ENCODE measurements at places on chromosomes 7 and 10.

GRCh38 chr7:20447021-20447650 is 116.4 kb downstream of the ITGB8 start:
- no peak for DNase-seq

- no peak for DNase-seq
Measured at GRCh38 chr10:65377687-65378086, 1548.1 kb upstream of the LRRTM3 start.

DNA sequence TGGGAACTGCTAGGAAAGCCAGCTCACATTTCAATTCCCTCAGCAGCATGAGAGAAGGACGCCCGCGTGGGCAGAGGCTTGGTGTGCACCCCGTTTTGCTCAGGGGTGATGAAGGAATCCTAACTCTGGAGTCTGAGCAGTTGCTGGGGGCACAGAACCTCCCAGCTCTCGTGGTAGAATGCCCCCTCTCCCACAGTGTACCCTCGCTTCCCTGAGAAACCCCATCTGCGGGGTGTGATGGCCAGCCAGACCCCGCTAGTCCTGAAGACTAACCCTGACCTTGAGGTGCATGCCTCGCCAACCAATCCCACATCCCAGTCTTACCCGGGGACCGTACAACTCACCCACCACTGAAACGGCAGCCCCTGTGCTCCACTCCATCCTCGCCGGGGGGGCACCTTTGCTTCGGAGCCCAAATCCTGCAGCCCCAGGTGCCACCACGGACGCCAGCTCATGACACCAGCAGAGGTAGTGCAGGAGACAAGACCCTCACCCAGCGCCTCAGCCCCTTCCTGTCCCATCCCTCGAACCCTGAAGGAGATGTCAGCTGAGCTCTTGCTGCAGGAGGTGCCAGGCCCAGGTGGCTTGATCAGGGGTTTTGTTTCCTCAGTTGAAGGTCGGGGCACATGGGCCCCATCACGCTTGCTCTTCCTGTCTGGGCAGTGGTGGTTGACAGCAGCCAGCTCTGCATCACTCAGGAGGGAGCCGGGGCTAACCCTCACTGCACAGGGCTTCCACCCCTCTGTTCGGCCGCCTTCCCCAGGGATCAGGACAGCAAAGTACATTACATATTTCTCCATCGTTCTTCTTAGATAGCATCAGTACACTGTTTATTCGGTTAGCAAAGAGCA is 236.5 kb downstream of the MGMT start:
- DNase-seq: no peak

DNA sequence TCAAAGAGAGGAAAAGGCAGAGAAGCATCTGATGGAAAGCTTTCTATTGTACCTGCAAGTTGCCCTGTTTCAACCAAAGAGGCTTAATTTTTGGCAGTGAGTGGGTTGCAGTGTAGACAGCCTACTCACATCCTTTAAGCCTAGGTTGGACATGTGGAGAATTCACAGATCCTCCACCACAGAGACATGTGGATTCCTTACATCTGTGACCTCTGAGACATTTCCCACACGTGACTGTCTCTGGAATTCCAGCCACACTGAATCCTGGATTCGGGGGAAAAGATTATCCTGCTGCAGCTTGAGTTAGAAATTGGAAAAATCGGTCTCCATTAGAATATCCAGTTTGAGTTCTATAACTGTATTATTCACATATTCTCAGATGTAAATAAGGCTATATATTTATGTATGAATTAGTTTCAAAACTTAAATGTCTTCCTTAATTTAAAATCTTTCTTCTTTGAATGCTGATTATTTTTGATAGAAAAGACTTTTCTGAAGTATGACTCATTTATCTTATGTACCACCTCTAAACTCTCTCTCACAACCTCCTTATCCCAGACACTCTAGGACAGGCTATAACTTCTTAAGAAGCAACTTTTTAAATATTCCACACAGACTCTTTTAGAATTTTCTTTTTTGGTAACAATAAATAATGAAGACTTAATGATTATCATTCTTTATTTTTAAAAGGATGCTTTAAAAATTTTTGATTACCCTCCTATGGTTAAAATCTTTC is 123.3 kb downstream of the TWIST1 start:
- DNase-seq: no peak

- DNase-seq: no peak
Measured at GRCh38 chr7:71135663-71136062, 3.7 kb downstream of the GALNT17 start.

- DNase-seq: peak; percentile 57
Measured at GRCh38 chr7:76054123-76055120, 6.5 kb downstream of the MDH2 start.

- no peak for DNase-seq
Measured at GRCh38 chr7:41567031-41567730, 135.7 kb downstream of the INHBA start.

GRCh38 chr10:76459016-76459730 is 1027.7 kb downstream of the LRMDA start:
- no peak for DNase-seq

Data from fibroblast of gingiva (primary cell).